ENCODE measurements at places on chromosomes 2 and 18.
A peak's percentile ranks its signal among the peaks of the same experiment; 100 is the strongest.

DNA sequence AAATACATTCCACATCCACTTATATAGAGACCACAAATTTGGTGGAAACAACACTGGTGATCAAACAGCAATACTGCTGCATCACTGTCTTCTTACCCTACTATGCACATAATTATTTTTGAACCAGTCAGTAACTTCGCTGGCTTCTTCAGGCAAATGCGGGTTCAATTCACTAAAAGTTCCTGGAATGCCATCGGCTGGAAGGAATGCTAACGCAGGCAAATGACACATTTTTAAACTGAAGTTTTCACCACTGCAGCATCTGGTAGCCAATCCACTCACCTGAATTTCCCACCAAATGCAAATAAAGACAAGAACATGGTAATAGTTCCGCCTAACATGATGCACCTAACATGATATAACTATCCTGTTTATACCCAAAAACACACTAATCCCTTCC is 10.0 kb upstream of the HDHD2 start:
- DNase-seq, result no peak

DNA sequence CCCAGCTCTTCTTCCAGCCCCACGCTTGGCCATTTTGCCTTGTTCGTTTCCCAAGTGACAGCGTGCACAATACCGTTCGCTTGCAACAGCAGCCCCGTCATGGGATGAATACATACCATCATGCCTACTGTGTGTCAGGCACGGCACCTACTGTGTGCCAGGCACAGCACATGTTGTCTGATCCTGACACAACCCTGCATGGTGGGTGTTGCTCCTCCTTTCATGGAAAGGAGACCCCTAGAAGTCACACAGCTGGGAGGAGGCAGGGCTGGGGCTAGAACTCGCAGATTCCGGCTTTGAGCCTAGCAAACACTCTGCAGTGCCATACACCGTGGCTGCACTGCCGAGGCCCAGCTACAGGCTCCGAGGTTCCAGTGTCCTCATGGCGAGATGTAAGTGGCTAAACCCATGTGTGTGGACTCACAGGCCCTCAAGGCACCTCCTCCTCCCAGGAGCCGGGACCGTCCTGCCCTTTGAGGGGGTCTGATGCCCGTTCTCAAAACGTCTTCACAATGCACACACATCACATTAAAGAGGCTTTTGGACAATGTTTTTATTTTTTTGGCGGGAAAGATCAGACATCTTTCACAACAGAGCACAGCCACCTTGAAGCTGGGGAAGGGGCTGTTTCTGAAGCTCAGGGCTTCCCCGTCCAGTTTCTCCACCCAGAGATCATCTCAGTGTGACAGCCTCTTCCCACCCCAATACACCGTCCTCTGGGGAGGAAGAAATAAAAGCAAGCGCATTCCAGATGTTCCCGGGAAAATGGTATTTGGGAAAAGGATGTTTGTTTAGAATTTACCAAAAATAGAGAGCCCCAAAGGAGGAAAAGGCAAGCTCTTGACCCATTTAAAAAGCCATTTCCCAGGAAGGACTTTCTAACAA is 64.9 kb downstream of the HS1BP3 start:
- no peak for DNase-seq

DNA sequence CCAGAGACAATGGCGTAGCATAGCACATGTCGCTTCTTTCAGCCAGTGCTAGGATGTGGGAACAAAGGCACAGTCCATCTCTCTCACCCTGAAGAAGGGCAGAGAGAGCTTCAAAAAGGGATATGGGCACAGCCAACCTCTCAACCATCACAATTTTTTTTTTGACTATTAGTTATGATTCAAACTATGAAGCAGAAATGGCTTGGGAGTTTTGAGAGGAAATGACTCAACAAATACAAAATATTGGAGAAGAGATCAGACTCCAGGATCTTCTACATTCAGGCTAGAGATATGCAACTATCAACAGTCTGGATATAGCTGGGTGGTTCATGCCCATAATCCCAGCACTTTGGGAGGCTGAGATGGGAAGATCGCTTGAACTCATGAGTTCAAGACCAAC is 109.1 kb downstream of the MCFD2 start:
- no peak for DNase-seq

DNA sequence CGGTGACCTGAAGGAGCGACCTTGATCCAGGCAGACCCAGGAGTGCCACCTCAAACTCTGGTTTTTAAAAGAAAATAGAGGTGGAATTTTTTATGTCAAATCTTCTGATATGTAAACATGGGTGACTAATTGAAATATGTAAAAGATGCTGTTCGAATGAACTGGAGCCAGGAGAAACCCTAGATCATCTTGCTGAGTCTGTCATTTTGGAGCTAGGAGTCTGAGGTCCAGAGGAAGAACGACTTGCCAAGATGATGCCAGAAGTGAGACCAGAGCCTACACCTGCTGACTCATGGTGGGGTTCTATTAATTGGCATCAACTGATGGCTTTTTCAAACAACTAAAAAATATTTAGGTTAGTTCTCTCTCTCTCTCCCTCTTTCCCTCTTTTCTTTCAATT is 74.1 kb downstream of the ACAA2 start:
- DNase-seq, result no peak

GRCh38 chr2:101473911-101474701 is 806 bp downstream of the RFX8 start:
- DNase-seq, result peak; percentile 34

DNA sequence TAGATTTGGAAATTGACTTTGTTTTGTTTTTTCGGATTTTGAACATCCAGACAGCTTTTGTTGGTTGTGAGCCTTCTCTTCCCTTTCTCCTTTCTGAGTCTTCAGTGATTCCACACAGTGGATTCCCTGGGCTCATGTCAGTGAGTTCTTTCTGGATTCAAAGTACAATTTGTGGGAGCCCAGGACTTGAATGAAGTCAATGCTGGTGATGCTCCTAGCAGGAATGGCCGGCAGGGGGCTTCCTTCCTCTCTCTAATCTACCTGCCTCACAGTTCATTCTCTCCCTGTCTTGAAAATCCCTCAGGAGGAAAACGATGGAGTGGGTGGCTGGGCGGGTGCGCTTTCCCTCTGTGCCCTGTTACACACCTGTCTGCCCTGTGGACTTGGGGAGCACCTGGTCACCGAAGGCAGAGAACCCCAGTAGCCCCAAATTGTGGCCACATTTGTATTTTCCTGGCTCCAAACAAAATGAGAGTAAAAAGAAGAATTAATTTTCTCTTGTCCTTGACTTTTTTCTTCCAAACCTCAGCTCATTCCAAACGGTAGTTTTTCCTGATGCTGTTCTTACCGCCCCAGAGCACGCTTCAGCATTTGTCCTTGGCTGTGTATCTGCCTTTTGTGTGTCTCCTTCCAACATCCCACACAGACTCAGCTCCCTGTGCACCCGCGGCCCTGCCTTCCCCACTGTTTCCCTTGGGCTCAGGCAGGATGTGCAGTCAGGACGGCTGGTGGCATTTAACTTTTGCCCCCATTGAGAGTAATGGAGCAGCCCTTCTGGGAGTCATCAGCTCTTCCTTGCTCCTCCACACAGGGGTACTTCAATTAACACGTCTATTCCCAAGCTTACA is 86.6 kb downstream of the MARCO start:
- DNase-seq, result peak; percentile 54

DNA sequence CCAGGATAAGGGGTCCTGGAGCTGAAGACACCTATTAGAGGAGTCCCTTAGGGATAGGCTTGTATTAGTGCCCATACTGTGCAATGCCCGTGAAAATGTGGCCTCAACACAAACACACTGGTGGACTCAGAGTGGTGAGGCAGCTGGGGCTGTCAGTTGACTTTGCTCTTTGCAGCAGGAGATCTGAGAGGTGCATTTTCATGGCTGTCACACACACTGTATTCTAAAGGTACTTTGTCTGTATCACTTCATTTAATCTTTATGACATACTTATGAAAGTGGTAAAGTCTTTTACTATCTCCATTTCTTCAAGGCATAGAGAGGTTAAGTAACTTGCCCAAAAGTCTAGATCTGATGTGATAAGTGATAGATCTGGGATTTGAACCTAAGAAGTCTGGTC is 55.1 kb upstream of the GCFC2 start:
- no peak for DNase-seq

DNA sequence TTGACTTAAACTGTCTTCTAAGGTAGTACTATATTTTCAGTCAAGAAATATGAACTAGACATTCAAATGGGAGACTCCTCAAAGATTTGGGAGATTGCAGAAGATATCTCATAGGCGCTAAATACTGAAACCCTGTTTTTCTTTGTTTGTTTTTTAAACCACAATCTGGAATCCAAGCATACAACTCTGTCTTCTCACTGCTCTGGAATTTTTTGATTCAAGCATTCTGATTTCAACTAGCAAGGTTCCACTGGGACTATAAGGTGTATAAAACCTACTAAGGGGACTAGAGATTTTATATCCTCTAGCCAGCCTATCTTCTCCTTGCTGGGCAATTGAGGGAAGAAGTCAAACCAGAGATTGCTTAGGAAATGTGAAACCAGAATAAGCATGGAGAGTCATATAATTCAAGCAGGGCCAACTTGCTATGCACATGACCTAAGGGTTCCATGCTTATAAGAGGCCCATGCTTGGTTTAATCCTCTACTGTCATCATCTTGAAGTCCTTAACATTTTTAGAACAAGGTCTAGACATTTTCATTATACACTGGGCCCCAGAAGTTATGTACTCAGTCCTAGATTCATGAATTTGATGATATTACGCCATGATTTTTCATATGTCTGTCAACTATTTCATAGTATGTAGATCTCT is 405.5 kb downstream of the PARD3B start:
- no peak for DNase-seq
